WTC11 (cell line): ENCODE measurements at places on chromosomes 16 and 17. TPM values are rescaled to one million over a fixed set of nuclear protein-coding genes. Genes with fewer than 3 reads are reported as not detected.

Gene TEX19
- total RNA-seq, result 0.89 to 1.4 TPM (median 1.4 TPM) in 3 replicates

Gene ARHGDIG
- 3.4 to 4.0 TPM (median 3.5 TPM) in 3 replicates for total RNA-seq

Gene MAF
- total RNA-seq, result 3.7 to 6.6 TPM (median 4.6 TPM) in 3 replicates

Gene KRTAP3-3
- not detected in 3 replicates for total RNA-seq

Gene CDK5R1
- 9.0 to 9.9 TPM (median 9.2 TPM) in 3 replicates for total RNA-seq

Gene KRTAP9-4
- not detected in 3 replicates for total RNA-seq

Gene SPATA22
- total RNA-seq, result not detected in 3 replicates
